ENCODE measurements at places on chromosomes 12 and 14.

GRCh38 chr14:91577632-91578233 is 67.6 kb upstream of the PPP4R3A start:
- DNase-seq, result no peak

GRCh38 chr12:52879394-52880351 is 25.2 kb downstream of the KRT8 start:
- DNase-seq, result peak; percentile 55

GRCh38 chr12:43749016-43749415 is 9.6 kb downstream of the PUS7L start:
- no peak for DNase-seq

GRCh38 chr14:105480807-105481801 is 5.6 kb upstream of the CRIP1 start:
- peak; percentile 91 for DNase-seq

GRCh38 chr12:120836114-120836684 is 68.0 kb downstream of the SPPL3 start:
- DNase-seq, result no peak

- no peak for DNase-seq
Measured at GRCh38 chr14:29462321-29462720, 465.3 kb downstream of the PRKD1 start.

- no peak for DNase-seq
Measured at GRCh38 chr14:78345131-78345744, 175.1 kb downstream of the NRXN3 start.

DNA sequence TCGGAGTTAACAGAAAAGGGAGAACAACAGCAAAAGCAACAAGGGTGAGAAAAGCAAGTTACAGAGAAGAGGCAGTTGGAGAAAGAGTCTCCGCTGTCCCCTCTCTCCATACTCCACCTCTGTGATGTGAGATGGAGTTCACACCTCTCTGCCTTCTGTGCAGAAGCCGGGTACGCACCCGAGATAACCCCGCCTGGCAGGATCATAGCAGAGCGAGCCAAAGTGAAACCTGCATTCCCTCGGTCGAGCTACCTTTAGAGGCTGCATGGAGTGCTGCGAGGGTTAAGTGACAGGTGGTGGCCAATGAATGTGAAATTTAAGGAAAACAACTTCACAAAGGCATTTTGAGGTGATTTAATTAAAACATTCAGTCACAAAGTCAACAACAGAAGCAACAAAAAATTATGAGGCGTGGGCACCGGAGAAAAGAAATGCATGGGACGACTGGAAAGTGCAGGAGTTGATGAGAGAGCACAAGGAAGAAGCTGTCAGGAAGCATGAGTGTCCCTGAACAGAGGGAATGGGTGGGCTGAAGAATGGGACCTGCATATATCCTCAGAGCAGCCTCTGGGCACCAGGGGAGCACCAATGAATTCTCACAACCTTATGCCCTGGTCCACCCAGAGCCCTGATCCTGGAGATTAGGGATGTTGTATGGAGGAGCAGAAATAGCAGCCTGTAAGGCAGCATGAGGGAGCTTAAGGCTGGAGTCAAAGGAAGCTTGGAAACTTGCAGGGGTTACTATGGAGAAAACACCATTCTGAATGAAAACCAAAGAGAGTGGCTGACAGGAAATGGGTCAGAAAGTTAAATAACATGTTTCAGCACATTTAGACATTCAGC is 208.3 kb downstream of the EMP1 start:
- no peak for DNase-seq

- no peak for DNase-seq
Measured at GRCh38 chr12:97142737-97143410, 235.8 kb downstream of the NEDD1 start.

- DNase-seq, result no peak
Measured at GRCh38 chr12:68428211-68428610, 96.0 kb upstream of the MDM1 start.

- no peak for DNase-seq
Measured at GRCh38 chr12:830111-830867, 77.9 kb downstream of the WNK1 start.

- no peak for DNase-seq
Measured at GRCh38 chr12:52087961-52088820, 8.7 kb downstream of the SMIM41 start.

GRCh38 chr14:68619790-68620574 is 172.9 kb downstream of the ZFP36L1 start:
- DNase-seq, result no peak

DNA sequence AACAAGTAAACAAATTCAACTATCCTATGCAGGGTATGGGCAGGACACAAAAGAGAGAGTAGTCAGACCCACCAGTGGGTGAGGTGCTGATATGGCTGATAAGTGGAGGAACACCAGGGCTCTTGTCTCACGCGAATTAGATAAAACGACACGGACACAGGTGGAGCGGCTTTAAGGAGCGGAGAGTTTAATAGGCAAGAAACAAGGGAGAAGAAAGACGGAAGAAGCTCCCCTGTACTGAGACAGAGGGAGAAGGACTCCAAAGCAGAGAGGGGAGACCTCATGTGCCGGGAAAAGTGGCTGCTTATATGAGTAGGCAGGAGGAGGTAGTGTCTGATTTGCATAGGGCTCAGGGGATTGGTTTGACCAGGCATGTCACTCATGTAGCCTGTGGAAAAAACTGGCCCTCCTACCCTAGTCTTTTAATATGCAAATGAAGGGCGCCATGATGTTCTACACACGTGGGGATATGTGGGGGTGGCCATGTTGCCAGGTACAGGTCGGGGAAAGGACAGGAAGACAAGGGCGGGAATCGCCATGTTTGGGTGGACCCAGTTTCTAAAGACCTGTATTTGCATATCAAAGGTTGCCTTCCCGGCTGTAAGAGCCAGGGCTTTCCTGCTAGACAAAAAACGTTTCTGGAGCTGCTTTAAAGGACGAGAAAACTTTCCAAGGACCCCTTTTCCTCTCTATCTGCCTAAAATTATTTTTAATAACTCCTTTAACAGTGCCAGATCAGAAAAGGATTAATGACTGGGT is 28.8 kb downstream of the RPGRIP1 start:
- peak; percentile 87 for DNase-seq
